ENCODE measurements at places on chromosomes 6 and 20.

GRCh38 chr6:106372838-106373501 lies 12.5 kb downstream of the CRYBG1 start:
- no peak for DNase-seq

DNA sequence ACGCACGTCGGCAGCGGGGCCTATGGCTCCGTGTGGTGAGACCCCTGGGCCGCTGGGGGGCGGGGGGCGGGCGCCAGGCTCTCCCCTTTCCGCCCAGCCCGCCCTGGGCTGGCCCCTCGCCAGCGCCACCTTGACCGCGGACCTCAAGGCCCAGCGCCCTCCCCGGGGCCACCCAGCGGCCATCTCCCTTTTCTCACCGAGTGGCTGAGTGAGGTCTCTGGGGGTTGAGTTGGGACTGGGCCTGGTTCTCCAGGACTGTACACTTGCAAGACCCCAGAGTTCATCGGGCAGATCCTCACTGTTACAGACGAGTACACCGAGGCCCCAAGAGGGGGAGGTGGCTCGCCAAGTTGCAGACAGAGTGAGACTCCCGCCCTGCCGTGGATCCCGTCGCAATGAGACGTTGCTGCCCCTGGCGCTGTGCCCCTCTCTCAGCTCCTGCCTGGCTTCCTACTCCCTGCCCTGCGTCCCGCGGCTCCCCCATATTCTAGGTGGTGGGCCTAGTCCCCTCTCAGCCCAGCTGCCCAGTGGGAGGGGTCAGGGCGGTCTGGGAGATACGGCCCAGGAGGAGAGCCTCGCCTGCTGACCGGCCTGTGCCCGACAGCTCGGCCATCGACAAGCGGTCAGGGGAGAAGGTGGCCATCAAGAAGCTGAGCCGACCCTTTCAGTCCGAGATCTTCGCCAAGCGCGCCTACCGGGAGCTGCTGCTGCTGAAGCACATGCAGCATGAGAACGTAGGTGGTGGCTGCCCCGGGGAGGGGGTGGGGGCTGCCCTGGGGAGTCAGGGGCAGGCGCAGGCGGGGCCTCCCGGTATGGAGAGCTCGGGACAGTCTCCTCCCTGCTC lies 576 bp downstream of the MAPK13 start:
- no peak for DNase-seq

DNA sequence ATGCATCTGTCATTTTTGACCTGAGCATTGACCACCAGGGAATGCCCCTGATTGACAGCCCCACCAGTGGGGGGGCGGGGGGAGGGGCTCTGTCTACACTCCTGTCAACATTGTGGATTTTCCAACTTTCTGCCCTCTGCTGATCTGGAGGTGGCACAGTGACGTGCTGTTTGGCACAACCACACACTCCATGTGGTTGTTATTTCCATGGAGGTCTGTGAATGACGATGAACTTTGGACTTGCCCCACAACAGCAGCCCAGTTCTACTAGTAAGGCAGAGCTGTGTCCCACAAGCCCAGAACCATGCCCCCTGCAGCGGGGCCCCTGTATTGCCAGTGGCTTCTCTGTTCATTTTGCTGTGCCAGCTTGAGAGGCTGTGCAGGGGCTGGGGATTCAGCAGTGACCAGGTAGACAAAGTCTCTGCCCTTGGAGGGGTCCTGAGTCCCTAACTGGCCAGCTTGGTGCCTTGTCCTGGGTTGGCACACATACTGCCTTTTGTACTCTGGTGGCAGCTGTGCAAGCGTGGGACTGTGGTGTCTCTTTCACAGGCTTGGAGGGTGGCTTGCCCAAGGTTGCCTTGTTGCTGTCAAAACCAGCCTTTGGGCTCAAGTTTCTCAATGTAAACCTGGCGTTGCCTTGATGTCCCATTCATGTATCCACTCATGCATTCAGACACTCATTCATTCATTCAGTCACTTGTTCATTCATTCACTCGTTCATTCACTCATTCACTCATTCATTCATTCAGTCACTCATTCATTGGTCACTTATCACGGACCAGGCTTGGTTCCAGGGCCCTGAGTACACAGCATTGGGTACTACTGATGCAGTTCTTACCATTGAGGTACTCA lies 108.5 kb downstream of the SYCP2 start:
- DNase-seq: no peak

GRCh38 chr6:44269921-44270525 lies at the start of gene TMEM151B:
TMEM151B (plus strand) TSS chr6:44270450; CDS start chr6:44270743, 293 bp downstream.
- no peak for DNase-seq

DNA sequence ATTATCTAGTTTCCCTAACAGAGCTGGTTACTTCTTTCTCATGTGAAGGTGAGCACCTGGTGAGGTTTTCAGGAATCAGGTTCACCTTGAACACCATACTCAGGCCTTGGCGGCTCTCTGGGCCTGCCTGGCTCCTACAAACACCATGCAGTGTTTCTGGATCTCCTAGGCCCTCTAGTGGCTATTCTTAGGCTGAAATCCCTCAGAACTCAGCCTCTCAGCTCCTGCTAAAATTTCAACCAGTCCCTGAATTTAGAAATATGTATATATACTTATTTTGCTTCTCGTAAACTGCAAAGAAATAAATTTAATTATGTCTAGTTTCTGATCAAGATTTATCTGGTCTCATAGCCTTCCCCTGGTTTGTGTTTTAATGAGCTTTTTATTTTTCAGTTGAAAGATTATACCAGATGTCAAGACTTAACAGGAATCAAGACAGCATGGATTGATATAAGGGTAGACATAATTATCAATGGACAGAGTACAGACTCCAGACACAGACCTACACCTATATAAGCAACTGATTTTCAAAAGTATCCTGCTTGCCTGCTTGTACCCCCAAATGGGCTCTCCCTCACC lies 55.9 kb downstream of the ANKEF1 start:
- DNase-seq: no peak

DNA sequence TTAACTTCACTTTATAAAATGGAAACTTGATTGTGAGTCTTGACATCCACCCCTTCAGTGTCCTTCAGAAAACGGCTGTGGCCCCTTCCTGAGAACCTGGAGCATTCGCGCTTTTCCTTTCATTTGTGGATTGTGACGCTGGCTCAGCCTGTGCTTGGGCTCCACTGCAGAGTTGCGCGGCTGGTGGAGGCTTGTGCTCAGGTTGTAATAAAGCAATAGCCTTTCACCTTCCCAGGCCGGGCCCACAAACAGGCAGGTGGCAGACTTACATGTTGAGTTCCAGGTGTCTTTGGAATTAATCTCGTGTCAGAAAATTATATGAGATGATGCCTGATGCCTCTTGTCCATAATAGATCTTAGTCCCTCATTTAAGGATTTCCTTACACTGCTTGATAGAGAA lies 199.9 kb downstream of the CDH4 start:
- no peak for DNase-seq

DNA sequence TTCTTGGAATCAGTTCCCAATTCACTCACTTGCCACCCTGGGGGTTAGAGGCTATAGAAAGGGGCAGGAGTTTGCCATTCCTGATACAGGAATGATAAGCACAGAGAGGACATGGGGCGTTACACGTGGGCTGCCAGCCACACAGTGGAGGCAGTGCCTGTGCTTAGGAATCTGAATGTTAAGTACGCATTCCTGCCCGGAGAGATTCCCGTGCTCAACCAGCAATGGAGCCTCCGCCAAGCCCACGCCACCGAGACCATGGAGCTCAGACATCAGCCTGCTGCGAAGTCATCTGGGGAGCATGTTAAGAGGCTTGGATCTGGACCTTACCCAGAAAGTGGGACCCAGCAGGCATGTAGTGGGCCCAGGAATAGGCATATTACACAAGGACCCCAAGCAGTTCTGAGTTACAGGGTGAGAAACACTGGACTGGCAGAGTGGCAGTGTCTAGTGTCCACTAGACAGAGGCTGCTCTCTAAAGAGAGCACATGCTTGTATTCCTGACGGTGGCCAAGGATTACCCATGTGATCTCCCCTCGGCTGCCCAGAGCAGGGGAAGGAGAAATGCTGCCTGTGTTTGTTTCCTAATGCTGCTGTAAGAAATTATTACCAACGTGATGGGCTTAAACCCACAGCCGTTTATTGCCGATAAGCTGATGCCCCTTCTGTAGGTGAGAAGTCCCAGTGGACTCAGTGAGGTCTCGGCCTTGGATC lies 138.2 kb downstream of the BMP7 start:
- DNase-seq: no peak
